ENCODE measurements at places on chromosomes 5 and 9. TPM values are rescaled to one million over a fixed set of nuclear protein-coding genes. Genes with fewer than 3 reads are reported as not detected.

DNA sequence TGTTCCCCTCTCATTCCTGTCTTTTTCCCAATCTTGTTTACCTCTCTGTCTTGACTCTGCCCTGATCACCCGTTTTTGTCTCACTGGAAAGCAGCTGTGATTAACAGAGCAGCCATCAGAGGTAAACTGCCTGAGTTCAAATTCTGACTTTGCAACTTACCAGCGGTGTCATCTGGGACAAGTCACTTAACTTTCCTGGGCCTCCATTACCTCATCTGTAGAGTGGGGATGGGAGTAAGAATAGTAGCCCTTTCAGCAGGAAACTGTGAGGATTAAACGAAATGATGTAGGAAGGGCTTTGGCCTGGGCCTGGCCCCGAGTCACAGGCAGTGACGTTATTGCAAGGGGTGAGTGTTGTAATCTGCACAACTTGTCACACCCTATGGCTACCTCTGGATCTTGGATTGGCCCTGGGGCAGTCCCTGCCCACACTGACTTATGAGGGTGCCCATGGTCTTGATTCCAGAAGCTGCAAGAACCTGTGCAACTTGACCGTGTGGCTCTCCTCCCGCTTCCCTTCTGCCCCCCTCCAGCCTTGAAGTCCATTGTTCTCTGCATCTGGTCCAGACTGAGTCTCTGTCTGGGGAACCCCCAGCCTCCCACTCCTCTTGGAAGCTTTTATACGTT, 657 bp upstream of the PCDH12 start:
- no peak for DNase-seq

GRCh38 chr9:78316166-78316892, 19.4 kb downstream of the PSAT1 start:
- DNase-seq = no peak

DNA sequence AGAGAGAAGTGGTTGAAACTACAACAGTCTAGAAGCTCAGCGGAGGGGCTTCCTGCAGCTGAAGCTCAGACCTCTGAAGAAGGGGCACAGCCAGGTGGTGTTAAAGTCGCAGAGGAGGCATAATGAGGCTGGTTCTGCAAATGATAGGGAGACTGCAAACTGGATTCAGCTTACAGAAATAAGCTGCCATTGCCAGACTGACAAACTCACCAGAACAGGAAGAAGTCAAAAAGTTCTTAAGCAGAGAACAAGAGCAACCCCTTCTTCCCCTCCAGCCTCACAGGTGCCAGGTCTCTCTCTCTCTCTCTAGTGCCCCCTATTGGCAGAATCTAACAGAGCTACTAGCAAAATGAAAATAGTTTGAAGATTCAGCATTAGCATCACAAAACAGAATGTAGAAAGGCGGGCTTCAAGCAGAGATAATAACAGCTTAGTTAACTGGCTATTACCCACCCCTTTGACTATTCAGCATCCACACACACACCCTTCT, 76.7 kb downstream of the GRAMD2B start:
- no peak for DNase-seq

DNA sequence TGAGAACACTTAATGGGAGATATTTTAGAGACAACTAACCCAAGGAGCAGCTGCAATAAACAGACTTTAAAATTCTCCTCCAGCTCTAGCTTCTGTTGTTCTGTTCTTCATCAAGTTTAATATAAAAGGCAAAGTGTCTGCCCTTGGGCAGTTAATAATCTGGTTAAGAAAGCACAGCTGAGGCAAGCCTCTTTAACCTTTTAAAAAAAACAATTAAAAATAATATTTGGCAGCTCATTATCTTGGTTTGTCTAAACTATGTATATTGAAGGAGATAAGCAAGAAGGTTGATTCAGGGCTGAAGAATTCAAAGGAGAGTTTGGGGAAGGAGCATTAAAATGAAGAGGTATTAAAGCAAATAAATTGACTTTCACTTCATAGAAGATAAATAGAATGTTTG, 75.4 kb downstream of the TSSK1B start:
- DNase-seq = no peak

- DNase-seq = no peak
These were observed 133.0 kb downstream of the SMC2 start for GRCh38 chr9:104227108-104227507.

GRCh38 chr9:75185585-75186170, 97.4 kb downstream of the OSTF1 start:
- DNase-seq = peak; percentile 35

GRCh38 chr5:176899946-176900779, 1.0 kb upstream of the HK3 start:
- peak; percentile 30 for DNase-seq

The PCDHGA9 gene
- total RNA-seq = 4.9 TPM
